SK-N-SH (cell line): ENCODE measurements at places on chromosomes 3 and 15.

DNA sequence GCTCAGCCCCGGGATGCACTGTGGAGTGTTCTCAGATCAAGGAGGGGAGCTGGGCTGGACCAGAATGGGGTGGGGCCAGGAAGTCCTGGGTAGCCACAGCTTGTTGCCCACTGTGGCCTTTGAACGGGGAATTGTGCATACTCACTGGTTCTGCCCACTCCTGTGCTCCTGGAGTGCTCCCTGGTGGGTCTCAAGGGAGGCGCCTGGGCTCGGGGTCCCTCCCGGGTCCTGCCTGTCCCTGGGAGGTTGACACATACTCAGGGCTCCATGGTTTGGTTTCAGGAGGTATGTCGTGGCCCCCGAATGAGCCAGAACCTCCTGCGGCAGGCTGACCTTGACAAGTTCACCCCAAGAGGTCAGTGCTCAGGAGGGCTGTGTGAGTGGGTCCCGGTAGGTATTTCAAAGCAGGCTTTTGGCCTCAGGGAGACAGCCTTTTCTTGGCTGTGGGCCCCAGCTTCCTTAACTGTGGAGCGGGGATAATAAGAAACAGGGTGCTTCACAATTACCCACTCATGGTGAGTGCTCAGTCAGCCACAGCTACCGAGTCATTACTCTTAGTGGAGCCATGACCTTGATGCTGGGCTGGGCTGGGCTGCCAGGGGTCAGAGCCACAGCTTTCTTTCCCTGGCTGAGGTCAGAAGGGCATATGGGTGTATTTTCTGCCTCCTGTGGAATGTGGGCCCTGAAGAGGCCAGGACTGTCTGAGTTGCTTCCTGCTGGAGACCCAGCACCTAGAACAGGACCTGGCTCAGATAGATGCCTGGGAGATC lies 7.6 kb downstream of the DNAH1 start:
- DNase-seq, result no peak

- no peak for DNase-seq
Observed at GRCh38 chr3:33557829-33558228, 117.6 kb upstream of the UBP1 start.

DNA sequence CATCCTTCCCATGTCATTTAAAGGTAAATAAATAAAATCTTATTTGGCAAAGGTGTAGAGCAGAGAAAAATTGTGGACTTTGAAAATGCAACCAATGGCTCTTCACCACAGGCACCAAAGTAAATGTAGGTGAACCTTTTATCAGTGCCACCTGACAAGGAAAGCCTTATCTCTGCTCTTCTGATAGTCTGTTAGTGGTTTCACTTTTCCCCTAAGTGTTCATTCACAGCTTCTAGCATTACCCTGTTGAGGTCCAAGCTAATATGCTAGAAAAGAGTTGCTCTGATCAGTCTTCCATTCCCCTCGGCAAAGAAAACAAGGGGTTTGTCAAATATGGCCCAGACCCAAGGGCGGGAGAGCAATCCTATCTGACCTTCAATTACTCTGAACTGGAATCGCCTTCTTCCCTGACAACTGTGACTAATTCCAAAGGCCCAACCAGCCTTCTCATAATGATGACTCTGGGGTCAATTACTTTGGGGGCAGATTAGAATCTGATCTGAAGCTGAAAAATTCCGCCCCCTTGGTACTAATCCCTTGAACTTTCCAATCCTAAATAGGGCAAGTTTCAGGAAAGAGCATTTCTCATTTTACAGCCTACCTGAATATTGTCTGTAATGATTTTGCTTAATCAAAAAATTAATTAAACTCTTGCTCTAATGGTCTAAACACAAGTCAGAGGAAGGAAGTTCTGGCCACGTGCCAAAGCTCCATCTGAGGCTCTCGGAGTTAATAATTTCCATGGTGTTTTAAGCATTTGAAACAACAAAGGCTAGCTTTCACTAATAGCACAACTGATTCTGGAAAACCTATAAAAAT lies 52.4 kb downstream of the SETMAR start:
- peak; percentile 55 for DNase-seq

DNA sequence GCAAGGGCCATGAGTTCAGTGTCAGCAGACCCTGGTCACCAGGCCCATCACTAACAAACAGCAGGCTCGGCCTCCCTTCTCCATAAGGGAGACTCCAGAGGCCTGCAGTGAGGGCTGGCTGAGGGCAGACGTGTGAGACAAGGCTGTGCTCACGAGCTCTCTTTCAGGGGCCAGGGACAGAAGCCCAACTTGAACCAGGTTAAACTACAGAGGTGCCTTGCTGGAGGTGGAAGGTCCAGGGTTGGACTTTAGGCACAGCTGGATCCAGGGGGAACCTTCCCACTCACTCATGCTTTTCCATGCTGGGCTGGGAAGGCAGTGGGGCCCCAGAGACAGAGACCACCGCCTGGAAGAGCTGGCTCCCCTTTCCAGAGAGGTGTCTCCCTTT lies 19.0 kb downstream of the CFAP100 start:
- no peak for DNase-seq

DNA sequence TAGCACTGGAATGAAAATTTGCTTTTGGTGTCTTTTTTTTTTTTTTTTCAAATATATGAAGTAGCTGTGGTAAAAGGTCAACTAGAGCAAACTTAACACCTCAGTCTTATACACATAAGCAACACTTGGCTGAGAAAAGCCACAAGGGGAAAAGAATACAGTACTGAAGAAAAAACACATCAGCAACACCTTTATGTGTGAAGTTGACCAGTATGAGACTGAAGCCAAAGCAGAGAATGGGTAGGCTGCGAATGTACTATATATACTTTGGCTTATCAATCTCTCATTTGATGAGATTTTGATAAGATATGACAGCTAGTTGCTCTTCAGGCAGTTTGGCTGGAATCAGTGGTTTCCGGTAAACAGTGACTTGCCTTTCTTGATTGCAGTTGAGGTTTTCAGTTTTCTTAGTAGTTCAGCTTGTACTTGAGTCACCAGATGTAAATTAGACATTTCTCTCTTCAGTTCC lies 22.0 kb upstream of the ZCWPW2 start:
- DNase-seq, result no peak
